Activated T-helper 1 cell treated with anti-CD3 and anti-CD28 coated beads, Interleukin-2, amount 50 U/mL, for 16 hours (primary cell): ENCODE measurements at places on chromosomes 1 and 21.

- no peak for DNase-seq
Observed at GRCh38 chr1:58813361-58813760, 29.5 kb upstream of the JUN start.

GRCh38 chr1:78664763-78665162 is 15.1 kb downstream of the IFI44 start:
- no peak for DNase-seq

GRCh38 chr21:38885909-38886308 is 80.2 kb downstream of the ETS2 start:
- DNase-seq, result no peak

DNA sequence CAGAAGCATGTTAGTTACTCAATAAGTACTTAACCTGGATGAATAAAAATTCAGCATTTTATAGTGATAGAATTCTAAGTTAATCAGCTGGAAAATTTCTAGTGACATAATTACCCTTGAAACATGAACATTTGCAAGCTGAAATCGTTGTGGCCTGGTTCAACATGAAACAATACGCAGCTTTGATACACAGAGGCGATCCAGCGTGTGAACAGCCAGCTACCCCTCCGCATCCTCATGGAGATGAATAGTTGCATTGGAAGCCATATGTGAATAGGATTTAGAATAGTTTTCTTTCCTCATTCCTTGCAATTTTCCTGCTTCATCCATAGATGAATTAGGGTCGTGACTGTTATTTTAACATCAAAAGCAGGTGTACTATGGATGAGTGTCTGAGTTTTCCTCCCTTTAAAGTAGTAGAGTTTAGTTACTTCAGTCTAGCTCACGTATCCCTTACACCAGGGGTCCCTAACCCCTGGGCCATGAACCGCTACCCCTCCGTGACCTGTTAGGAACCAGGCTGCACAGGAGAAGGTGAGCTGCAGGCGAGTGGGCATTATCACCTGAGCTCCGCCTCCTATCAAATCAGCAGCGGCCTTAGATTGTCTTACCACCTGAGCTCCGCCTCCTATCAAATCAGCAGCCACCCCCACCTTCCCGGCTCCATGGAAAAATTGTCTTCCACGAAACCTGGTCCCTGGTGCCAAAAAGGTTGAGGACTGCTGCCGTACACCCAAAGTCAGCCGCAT is 6.2 kb upstream of the TARBP1 start:
- no peak for DNase-seq

DNA sequence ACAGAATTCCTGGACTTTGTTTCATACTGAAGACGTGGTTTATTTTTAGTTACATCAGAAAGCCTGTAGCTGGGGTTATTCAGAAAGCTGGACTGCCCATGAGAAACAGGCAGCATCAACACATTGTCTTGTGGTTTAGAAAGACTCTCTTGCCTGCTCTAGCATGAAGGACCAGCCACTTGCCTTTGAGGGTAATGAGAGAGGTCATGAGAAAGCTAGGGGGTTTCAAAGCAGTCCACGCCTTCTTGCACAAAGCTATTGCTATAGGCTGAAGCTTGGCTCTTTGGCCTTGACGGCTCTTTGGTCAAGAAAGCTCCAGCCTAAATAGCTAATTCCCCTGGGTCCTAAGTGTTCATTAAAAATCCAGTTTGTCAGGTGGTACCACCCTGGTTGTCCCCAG is 208.1 kb downstream of the PRDM2 start:
- DNase-seq, result no peak
